Endothelial cell (in vitro differentiated cells): ENCODE measurements at places on chromosomes 2 and 18. TPM values are rescaled to one million over a fixed set of nuclear protein-coding genes. Genes with fewer than 3 reads are reported as not detected.

- no peak for DNase-seq
- H3K27ac ChIP-seq: no peak overlapping the region
- H3K4me3 ChIP-seq: no peak overlapping the region
- peaks cover 21% of the 10 kb centered on the region for H3K4me1 ChIP-seq
- peaks cover 16% of the 10 kb centered on the region for H3K36me3 ChIP-seq
Measured at GRCh38 chr2:169738566-169739229, 5.1 kb downstream of the KLHL23 start.

DNA sequence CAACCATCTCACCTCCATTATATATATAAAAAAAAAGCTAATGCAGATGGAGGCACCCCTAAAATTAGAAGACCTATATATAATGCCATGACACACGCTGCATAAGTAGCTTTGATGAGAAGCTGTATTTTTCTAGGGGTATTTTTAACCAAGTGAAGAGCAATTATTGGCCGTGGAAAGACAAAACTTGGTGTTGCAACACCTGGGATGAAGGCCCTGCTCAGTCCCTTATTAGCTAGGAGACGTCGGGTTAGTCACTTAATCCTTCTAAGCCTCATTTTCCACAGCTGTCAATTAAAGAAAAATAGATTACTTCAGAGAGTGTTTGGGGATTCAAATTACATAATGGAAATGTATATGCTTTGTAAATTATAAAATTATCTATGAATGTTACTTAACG, 63.0 kb downstream of the WDR75 start:
- H3K4me3 ChIP-seq: no peak overlapping the region
- no peak for DNase-seq

DNA sequence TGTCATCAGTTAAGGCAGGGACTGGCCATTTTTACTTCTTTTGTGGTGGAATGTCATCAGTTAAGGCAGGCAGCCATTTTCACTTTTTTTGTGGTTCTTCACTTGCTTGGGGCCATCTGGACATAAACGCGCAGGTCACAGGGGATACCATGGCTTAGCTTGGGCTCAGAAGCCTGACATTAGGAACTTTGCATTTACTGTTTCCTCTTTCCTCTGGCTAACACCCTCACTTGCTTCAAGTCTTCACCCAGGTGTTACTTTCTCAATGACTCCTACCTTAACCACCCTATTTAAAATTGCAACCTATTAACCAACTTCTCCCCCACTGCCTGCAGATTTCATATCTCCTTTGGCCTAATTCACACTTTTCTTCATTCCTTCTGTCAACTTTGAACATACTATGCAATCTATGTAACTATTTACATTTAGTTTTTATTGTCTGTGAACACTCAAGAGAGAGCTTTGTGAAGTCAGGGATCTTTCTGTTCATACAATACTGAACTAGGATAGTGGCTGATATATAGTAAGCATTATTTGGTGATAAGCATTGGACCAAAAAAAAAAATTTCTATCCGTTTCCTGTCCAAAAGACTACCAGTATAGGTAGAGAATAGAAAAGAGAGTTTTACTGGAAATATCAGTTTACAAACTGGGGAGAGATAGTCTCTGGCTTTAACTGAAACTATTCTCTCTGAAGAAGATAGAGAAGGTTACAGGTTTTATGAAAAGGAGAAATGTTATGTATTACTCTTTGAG, 600.1 kb upstream of the ZNF804A start:
- no peak overlapping the region for H3K27ac ChIP-seq
- DNase-seq: no peak
- no peak overlapping the region for H3K4me3 ChIP-seq

DNA sequence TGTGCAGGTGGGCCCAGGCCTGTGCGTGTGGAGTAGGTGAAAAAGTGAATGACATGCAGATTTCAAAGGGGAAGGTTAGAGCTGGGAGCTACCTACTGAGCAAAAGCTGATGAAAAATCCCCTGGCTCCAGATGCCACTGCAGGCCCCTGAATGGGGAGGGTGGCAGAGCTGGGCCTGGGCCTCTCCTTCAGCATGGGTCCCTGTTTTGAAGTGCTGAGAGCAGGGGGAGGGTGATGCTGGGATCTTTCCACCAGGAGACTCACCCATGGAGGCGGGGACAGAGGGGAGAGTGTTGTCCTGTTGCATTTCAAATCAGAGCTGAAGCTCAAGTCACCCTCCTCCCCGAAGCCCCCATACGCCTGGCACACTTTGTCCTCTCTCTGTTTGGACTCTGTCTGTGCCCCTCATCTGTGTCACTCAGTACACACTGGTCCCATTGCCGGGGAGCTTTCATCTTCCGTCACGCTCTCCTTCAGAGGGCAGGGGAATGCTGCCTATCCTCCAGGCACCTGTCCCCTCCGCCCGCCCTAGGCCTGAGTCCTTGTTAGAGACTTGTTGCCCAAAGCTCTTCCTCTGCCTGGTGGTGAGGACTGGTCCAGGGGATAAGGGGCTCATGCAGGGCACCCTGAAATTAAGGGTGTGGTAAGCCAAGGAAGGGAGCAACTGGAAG, 206.6 kb downstream of the HAUS1 start:
- peak overlapping the region; percentile 7 for H3K27ac ChIP-seq
- H3K4me3 ChIP-seq: peak overlapping the region; percentile 19
- peaks cover 4% of the 10 kb centered on the region for H3K27me3 ChIP-seq
- peaks cover 12% of the 10 kb centered on the region for H3K4me1 ChIP-seq
- no peak for DNase-seq

GRCh38 chr18:21757833-21758232, 17.2 kb downstream of the MIB1 start:
- no peak for DNase-seq
- H3K27me3 ChIP-seq: peaks cover 2% of the 10 kb centered on the region
- H3K36me3 ChIP-seq: no peaks in the 10 kb centered on the region
- H3K4me3 ChIP-seq: no peak overlapping the region

DNA sequence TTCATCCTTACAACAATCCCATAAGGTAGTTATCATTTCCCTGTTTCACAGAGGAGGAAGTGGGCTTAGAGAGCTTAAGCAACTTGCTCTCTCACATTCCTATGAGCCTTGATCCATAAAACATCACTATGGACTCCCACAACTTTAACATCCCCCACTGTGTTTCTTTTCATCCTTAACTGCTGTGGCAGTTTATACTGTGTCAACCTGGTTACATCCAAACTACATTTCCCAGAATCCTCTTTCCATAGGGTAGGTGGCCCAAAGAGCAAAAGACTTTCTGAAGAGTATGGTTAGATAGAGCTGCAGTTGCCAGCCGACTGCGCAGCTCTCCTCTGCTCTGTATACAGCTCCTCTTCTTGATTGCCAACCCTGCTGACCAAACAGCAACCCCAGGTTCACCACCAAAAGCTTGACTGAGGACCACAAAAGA, 22.5 kb downstream of the MAP3K2 start:
- H3K27me3 ChIP-seq: peaks cover 1% of the 10 kb centered on the region
- no peak overlapping the region for H3K4me3 ChIP-seq
- H3K36me3 ChIP-seq: peaks cover 8% of the 10 kb centered on the region
- H3K27ac ChIP-seq: no peak overlapping the region
- H3K4me1 ChIP-seq: peaks cover 7% of the 10 kb centered on the region

GRCh38 chr2:136246086-136246669, 128.2 kb upstream of the CXCR4 start:
- H3K27me3 ChIP-seq: peaks cover 6% of the 10 kb centered on the region
- no peak for DNase-seq
- no peak overlapping the region for H3K27ac ChIP-seq
- H3K4me3 ChIP-seq: no peak overlapping the region
- no peaks in the 10 kb centered on the region for H3K36me3 ChIP-seq
- peaks cover 4% of the 10 kb centered on the region for H3K4me1 ChIP-seq

- H3K4me3 ChIP-seq: no peak overlapping the region
- H3K27ac ChIP-seq: no peak overlapping the region
- H3K4me1 ChIP-seq: peaks cover 10% of the 10 kb centered on the region
- H3K27me3 ChIP-seq: no peaks in the 10 kb centered on the region
Measured at GRCh38 chr2:19504400-19505198, 146.2 kb upstream of the OSR1 start.

DNA sequence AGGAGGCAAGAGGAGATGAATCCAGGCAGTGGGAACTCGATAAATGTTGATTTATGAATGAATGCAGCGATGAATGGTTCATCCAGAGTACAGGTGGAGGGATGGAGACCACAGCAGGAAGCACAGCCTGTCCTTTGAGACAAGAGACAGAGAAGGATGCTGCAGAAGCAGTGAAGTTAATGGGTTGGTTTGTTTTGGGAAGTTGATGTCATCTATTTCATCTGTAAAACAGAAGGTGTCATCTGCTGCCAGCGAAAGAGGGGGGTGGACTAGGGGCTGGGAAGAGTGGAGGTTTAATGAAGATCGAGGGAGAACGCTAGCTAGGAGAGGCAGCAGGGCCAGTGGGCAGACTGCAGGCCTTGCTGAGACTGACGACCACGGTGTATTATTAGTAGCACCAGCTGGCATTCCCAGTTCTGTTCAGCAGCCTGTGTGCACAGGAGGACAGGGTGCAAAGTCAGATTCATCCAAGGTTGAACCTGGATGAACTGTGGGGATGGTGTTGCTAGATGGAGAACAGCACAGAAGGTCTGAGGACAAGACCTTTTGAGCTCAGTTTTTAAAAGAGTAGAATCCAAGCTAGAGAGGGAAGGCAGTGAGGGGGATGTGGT, 120.3 kb upstream of the CAPN13 start:
- H3K36me3 ChIP-seq: peaks cover 3% of the 10 kb centered on the region
- H3K27me3 ChIP-seq: peaks cover 3% of the 10 kb centered on the region
- no peak overlapping the region for H3K27ac ChIP-seq
- no peak for DNase-seq

- peaks cover 2% of the 10 kb centered on the region for H3K27me3 ChIP-seq
- peaks cover 3% of the 10 kb centered on the region for H3K4me1 ChIP-seq
- no peaks in the 10 kb centered on the region for H3K36me3 ChIP-seq
- no peak for DNase-seq
- H3K27ac ChIP-seq: no peak overlapping the region
- H3K4me3 ChIP-seq: no peak overlapping the region
Measured at GRCh38 chr2:10477443-10478297, 29.5 kb upstream of the ODC1 start.

DNA sequence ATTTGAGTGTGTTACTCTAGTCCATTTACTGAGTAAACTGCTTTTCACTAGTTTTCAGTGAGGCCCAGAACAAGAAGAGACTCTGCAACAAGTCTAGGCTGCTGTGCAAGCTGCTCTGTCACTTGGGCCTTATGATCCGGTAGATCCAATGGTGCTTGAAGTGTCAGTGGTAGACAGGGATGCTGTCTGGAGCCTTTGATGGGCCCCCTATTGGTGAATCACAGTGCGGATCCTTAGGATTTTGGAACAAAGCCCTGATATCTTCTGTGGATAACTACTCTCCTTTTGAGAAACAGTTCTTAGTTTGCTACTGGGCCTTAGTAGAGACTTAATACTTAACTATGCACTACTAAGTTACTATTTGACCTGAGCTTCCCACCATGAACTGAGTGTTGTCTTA, 150.2 kb downstream of the TMEFF2 start:
- H3K27me3 ChIP-seq: no peaks in the 10 kb centered on the region
- H3K36me3 ChIP-seq: no peaks in the 10 kb centered on the region
- no peaks in the 10 kb centered on the region for H3K4me1 ChIP-seq
- DNase-seq: no peak

DNA sequence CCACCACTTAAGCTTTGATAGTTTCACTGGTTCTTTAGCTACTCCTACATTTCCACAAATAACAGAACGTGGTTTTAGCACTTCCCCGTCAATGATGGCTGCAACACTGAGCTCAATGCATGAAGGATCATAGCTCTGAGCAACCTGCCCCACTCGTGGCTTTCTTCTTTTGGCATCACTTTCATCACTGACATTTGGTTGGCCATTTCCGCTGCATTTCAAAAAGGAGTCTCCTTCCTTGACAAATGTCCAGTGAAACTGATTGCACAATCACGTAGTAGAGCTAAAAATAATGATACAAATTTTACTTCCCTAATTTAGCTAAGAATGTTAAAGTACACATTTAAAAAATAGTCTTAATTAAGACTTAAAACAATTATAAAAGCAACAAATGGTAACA, 205.2 kb upstream of the HDAC4 start:
- no peak overlapping the region for H3K4me3 ChIP-seq
- H3K27me3 ChIP-seq: peaks cover 2% of the 10 kb centered on the region
- no peak for DNase-seq
- H3K36me3 ChIP-seq: no peaks in the 10 kb centered on the region

DNA sequence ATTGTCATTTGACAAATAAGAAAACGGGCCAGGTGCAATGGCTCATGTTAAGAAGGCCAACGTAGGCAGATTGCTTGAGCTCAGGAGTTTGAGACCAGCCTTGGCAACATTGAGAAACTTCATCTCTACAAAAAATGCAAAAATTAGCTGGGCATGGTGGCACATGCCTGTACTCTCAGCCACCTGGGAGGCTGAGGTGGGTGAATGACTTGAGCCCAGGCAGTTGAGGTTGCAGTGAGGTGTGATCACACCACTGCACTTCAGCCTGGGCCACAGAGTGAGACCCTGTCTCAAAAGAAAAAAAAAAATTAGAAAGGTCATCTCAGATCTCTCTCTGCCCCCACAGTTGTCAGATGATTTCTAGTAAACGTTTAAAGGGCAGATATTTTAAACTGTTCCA, 4.4 kb downstream of the SESTD1 start:
- DNase-seq: no peak
- H3K27ac ChIP-seq: no peak overlapping the region
- H3K36me3 ChIP-seq: peaks cover 3% of the 10 kb centered on the region

- H3K4me1 ChIP-seq: peaks cover 7% of the 10 kb centered on the region
- no peak for DNase-seq
- H3K4me3 ChIP-seq: no peak overlapping the region
- H3K36me3 ChIP-seq: no peaks in the 10 kb centered on the region
- H3K27ac ChIP-seq: no peak overlapping the region
- H3K27me3 ChIP-seq: no peaks in the 10 kb centered on the region
Measured at GRCh38 chr2:190328573-190329147, 9.0 kb upstream of the HIBCH start.

MYCN gene
- 8.5 TPM for total RNA-seq

- H3K36me3 ChIP-seq: no peaks in the 10 kb centered on the region
- no peak overlapping the region for H3K27ac ChIP-seq
- H3K4me1 ChIP-seq: no peaks in the 10 kb centered on the region
- H3K27me3 ChIP-seq: no peaks in the 10 kb centered on the region
- H3K4me3 ChIP-seq: no peak overlapping the region
- no peak for DNase-seq
Measured at GRCh38 chr18:40613721-40614120, 1341.3 kb upstream of the PIK3C3 start.

GRCh38 chr2:150484461-150485021, 2.9 kb downstream of the RND3 start:
- H3K27ac ChIP-seq: no peak overlapping the region
- peaks cover 10% of the 10 kb centered on the region for H3K27me3 ChIP-seq
- H3K4me1 ChIP-seq: peaks cover 17% of the 10 kb centered on the region
- DNase-seq: no peak
- peak overlapping the region; percentile 91 for H3K4me3 ChIP-seq

- no peak overlapping the region for H3K27ac ChIP-seq
- no peak for DNase-seq
- H3K27me3 ChIP-seq: no peaks in the 10 kb centered on the region
- H3K36me3 ChIP-seq: no peaks in the 10 kb centered on the region
Measured at GRCh38 chr2:150528861-150529801, 41.7 kb upstream of the RND3 start.

MPP4 gene
- 0.13 TPM for total RNA-seq

PNO1 gene
- total RNA-seq: 11.4 TPM

GRCh38 chr18:21978546-21979170, 190.7 kb upstream of the GATA6 start:
- no peaks in the 10 kb centered on the region for H3K4me1 ChIP-seq
- no peak overlapping the region for H3K4me3 ChIP-seq
- no peaks in the 10 kb centered on the region for H3K27me3 ChIP-seq
- no peak overlapping the region for H3K27ac ChIP-seq

GLI2 gene
- 1.2 TPM for total RNA-seq
